Activated CD4-positive, alpha-beta T cell treated with anti-CD3 and anti-CD28 coated beads, Interleukin-2, amount 10 ng/mL, durations not matched to agents 24 days and 14 days (primary cell): ENCODE measurements at places on chromosomes 4 and X.
A peak's percentile ranks its signal among the peaks of the same experiment; 100 is the strongest.

GRCh38 chr4:19327364-19327763 is 924.3 kb upstream of the SLIT2 start:
- no peak overlapping the region for H3K4me3 ChIP-seq
- H3K4me1 ChIP-seq = no peaks in the 10 kb centered on the region
- no peaks in the 10 kb centered on the region for H3K36me3 ChIP-seq
- H3K27me3 ChIP-seq = no peaks in the 10 kb centered on the region

GRCh38 chrX:153885968-153886903 is at the start of gene L1CAM:
Gene L1CAM, minus strand, starts transcription at chrX:153886173. Its CDS starts 10,337 bp downstream, at chrX:153875836.
- DNase-seq = peak; percentile 70
- H3K4me1 ChIP-seq = peaks cover 2% of the 10 kb centered on the region

GRCh38 chr4:5142726-5143125 is 91.4 kb downstream of the STK32B start:
- DNase-seq = no peak
- no peaks in the 10 kb centered on the region for H3K36me3 ChIP-seq
- H3K4me1 ChIP-seq = no peaks in the 10 kb centered on the region
- H3K27me3 ChIP-seq = no peaks in the 10 kb centered on the region
- H3K4me3 ChIP-seq = no peak overlapping the region

DNA sequence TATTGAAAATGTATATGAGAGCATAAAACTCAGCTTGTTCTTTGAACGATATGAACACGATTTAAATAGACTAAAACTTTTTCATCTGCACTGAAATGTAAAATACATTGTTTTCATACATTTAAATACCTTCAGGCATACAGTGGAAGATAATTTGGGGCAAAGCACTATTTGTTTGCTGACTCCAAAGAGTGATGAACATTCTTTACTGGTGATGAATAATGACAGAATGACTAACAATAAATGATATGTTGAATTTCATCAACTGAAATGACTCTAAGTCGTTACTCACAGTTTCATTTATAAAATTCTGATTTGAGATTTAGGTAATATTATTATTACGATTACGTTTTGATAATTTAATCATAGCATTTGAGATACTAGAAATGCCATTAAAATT is 1160.1 kb downstream of the NLGN4X start:
- DNase-seq = no peak
- H3K4me3 ChIP-seq = no peak overlapping the region
- no peaks in the 10 kb centered on the region for H3K4me1 ChIP-seq
- H3K27me3 ChIP-seq = no peaks in the 10 kb centered on the region
- H3K27ac ChIP-seq = no peak overlapping the region

- no peaks in the 10 kb centered on the region for H3K27me3 ChIP-seq
- H3K36me3 ChIP-seq = peaks cover 4% of the 10 kb centered on the region
- H3K4me1 ChIP-seq = peaks cover 3% of the 10 kb centered on the region
- no peak overlapping the region for H3K4me3 ChIP-seq
Measured at GRCh38 chrX:77731821-77732419, 54.1 kb downstream of the ATRX start.

DNA sequence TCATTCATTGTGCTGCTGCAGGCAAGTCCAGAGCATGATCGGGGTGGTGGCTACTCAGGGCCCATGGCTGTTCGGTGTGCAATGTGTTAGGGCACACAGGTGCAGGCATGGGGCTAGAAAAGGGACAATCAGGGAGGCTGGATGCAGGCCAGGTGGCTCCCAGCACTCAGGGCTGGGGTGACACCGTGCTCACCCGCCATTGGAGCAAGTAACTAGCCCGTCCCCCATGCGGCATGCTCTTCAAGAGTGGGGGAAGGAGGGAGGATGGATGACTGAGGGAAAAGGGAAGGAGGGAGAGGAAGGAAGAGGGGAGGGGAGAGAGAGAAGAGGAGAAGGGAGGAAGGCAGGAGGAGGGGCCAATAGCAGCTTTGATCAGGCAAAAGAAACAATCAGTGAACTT is 64.7 kb downstream of the INTS6L start:
- H3K4me3 ChIP-seq = no peak overlapping the region
- H3K4me1 ChIP-seq = no peaks in the 10 kb centered on the region
- no peak overlapping the region for H3K27ac ChIP-seq
- no peak for DNase-seq
- H3K27me3 ChIP-seq = peaks cover 7% of the 10 kb centered on the region

DNA sequence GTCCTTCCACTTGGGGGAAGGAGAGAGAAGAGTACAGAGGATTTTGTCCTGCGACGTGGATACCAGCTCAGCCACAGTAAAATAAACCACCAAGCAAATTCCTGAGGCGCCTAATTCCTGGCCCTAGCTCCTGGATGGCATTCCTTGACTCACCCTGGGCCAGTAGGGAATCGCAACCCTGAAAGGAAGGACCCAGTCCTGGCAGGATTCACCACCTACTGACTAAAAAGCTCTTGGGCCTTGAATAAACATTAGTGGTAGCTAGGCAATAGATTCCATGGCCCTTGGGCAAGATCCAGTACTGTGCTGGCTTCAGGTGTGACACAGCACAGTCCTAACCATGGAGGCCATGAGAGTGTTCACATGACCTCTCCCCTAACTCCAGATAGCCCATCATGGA is 45.6 kb downstream of the GABRA3 start:
- no peak overlapping the region for H3K4me3 ChIP-seq
- H3K27ac ChIP-seq = no peak overlapping the region
- no peaks in the 10 kb centered on the region for H3K27me3 ChIP-seq
- no peaks in the 10 kb centered on the region for H3K36me3 ChIP-seq
- no peaks in the 10 kb centered on the region for H3K4me1 ChIP-seq
- DNase-seq = no peak

DNA sequence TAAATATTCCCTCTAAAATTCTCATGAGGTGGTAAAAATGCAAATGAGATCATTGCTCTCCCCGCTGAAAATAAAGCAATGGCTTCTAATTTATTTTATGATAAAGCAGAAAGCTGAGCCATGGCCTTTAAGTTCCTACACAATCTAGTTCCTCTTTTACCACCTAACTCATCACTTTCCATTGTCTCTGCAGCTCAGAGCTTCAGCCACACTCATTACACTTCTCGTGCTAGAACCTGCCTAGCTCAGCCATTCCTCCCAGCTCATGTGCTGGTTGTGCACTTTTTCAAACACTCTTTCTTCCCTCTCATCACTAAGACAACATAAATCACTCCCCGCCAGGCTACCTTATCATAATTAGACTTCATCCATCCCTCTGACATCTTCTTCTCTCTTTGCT is 1112.1 kb upstream of the PRKX start:
- H3K36me3 ChIP-seq = no peaks in the 10 kb centered on the region
- H3K27me3 ChIP-seq = no peaks in the 10 kb centered on the region
- no peak for DNase-seq
- no peak overlapping the region for H3K27ac ChIP-seq
- no peaks in the 10 kb centered on the region for H3K4me1 ChIP-seq

DNA sequence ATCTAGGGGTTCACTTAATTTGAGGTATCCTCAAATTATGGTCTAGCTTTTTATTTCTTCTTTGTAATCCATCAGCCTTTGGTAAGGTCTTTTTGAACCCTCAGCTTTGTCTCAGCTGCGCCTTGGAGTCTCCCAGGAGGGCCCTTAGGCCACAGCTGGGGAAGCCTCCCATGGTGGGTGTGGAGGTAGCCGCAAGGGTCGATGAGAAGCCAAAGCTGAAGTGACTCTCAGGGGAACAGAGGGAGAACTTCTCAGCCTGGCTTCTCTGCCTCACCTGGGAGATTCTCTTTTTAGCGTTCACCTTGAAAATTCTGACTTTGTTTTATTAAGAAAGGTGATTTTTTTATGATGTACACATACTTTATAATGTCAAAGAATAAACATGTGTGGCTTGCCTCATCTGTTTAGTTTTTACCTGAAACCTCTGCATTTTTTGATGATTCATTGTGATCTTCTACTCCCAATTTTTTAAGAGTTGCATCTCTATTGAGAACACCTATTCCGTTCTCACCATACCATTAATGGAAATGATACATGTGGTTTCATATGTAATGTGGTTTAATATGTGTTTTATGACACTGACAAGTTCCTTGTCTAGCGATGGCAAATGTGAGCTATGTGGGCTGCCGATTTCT is 25.6 kb upstream of the SLC25A4 start:
- no peak overlapping the region for H3K4me3 ChIP-seq
- H3K36me3 ChIP-seq = no peaks in the 10 kb centered on the region
- H3K27ac ChIP-seq = no peak overlapping the region
- H3K27me3 ChIP-seq = peaks cover 49% of the 10 kb centered on the region
- DNase-seq = no peak

- DNase-seq = no peak
- no peaks in the 10 kb centered on the region for H3K36me3 ChIP-seq
- no peak overlapping the region for H3K4me3 ChIP-seq
- H3K4me1 ChIP-seq = no peaks in the 10 kb centered on the region
- H3K27ac ChIP-seq = no peak overlapping the region
- no peaks in the 10 kb centered on the region for H3K27me3 ChIP-seq
Measured at GRCh38 chrX:80513625-80514024, 93.4 kb downstream of the TENT5D start.

DNA sequence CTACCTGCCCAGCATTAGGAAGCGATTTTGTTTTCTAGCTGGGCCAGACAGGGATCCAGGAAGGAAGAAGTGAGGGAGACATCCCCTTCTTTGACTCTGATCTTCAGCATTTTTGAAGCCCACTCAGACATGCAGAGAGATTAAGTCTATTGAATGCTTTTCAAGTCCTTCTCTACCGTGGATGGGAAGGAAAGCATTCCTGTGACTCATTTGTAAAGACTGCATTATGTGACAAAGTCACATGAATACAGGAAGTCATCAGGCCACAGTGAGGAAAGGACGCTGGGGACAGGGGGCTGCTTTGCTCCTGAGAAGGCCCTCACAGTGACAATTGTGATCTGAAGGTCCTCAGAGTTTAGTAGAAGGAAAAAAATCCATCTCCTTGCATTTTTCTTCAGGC is 67.4 kb upstream of the GBA3 start:
- no peaks in the 10 kb centered on the region for H3K36me3 ChIP-seq
- no peaks in the 10 kb centered on the region for H3K4me1 ChIP-seq
- no peak overlapping the region for H3K27ac ChIP-seq
- no peaks in the 10 kb centered on the region for H3K27me3 ChIP-seq
- DNase-seq = no peak

- no peaks in the 10 kb centered on the region for H3K4me1 ChIP-seq
- DNase-seq = no peak
- peaks cover 46% of the 10 kb centered on the region for H3K36me3 ChIP-seq
- H3K27ac ChIP-seq = no peak overlapping the region
Measured at GRCh38 chr4:82839624-82840023, 41.0 kb upstream of the SCD5 start.

- no peak for DNase-seq
- H3K27ac ChIP-seq = peak overlapping the region; percentile 59
- H3K4me1 ChIP-seq = peaks cover 18% of the 10 kb centered on the region
- H3K27me3 ChIP-seq = no peaks in the 10 kb centered on the region
Measured at GRCh38 chrX:129797251-129797906, 17.6 kb downstream of the SASH3 start.

DNA sequence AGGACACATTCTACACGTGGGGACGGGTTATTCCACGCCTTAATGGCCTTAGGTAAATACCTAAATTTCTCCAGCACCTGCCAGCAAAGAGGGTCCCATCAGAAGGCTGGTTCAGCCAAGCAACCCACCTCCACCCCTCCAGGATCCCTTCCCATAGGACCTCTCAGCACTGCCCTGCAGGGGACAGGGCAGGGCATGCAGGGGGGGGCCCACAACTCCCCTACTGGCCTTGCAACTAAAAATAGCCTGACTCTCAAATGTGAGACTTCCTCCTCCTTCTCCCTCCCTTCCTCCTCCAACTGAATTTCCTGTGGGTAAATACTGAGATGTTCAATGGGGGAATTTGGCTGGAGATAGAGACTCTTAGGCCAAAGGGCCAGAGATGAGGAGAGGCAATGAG is 6.3 kb downstream of the LAS1L start:
- H3K4me1 ChIP-seq = peaks cover 8% of the 10 kb centered on the region
- H3K27me3 ChIP-seq = no peaks in the 10 kb centered on the region
- peaks cover 35% of the 10 kb centered on the region for H3K36me3 ChIP-seq
- DNase-seq = no peak
- H3K4me3 ChIP-seq = no peak overlapping the region

- DNase-seq = no peak
- no peaks in the 10 kb centered on the region for H3K27me3 ChIP-seq
- H3K36me3 ChIP-seq = no peaks in the 10 kb centered on the region
- H3K4me1 ChIP-seq = no peaks in the 10 kb centered on the region
Measured at GRCh38 chr4:135838889-135839288, 1637.3 kb upstream of the PABPC4L start.

DNA sequence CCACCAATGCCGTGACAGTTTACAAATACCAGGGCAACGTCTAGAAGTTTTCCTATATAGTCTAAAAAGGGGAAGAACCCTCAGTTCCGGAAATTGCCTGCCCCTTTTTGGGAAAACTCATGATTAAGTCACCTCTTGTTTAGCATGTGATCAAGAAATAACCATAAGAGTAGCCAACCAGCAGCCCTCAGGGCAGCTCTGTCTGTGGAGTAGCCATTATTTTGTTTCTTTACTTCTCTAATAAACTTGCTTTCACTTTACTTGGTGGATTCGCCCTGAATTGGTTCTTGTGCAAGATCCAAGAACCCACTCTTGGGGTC is 20.0 kb upstream of the HOPX start:
- no peak for DNase-seq
- H3K36me3 ChIP-seq = no peaks in the 10 kb centered on the region
- H3K27me3 ChIP-seq = peaks cover 12% of the 10 kb centered on the region
- H3K27ac ChIP-seq = no peak overlapping the region

- peak overlapping the region; percentile 30 for H3K4me3 ChIP-seq
- peaks cover 16% of the 10 kb centered on the region for H3K4me1 ChIP-seq
- peak; percentile 79 for DNase-seq
- H3K36me3 ChIP-seq = no peaks in the 10 kb centered on the region
- H3K27ac ChIP-seq = peak overlapping the region; percentile 85
- no peaks in the 10 kb centered on the region for H3K27me3 ChIP-seq
Measured at GRCh38 chrX:140918398-140919038, 83.9 kb upstream of the SPANXB1 start.

- DNase-seq = no peak
- no peak overlapping the region for H3K4me3 ChIP-seq
- H3K36me3 ChIP-seq = no peaks in the 10 kb centered on the region
- peaks cover 11% of the 10 kb centered on the region for H3K27me3 ChIP-seq
Measured at GRCh38 chr4:76105652-76106051, 31.1 kb downstream of the ART3 start.

DNA sequence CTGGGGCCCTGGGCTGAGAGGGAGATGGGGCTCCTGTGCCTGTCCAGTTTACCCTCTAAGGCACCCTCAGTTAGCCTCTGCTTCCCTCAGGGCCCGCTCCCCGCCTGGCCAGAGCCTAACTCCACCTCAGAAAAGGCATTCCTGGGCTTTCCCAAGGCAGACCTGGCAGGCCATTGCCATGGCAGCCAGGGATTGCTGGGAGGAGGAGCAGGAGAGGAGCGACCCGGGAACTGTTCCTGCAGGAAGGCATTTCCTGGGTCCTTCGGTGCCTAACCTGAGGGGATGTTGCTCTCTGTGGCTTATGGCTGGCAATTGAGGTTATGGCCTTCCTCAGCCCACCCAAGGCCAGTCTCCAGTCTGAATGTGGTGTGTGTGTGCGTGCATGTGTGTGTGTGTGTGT is 131.3 kb downstream of the PJA1 start:
- H3K27ac ChIP-seq = no peak overlapping the region
- H3K4me3 ChIP-seq = no peak overlapping the region
- DNase-seq = no peak
- H3K4me1 ChIP-seq = no peaks in the 10 kb centered on the region
